Renal pelvis (tissue), 12 donors: ENCODE measurements at places on chromosomes 3 and 15.

GRCh38 chr3:150132101-150132749 is 161.5 kb upstream of the PFN2 start:
- DNase-seq, result no peak

DNA sequence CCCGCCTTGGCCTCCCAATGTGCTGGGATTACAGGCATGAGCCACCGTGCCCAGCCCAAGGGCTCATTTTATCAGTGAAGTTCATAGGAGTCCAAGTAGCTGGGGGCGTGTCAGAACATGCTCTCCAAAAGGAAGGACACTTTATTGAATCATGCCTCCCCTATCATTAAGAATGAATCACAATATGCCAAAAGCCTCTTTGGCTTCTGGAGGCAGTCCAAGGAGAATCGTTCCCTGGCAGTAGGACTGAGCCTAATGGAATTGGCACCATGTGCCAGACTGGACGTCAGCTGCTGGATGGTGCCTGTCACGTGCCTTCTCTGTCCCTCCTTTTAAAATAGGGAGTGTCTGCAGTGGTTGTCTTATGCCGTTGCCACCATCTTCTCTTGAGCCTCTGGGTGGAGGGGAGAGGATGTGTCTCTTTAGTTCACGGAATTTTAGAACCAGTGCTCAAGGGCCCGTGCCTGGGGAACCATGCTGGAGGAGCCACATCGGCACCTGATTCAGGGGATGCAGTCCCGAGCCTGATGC is 234.7 kb upstream of the LYSMD4 start:
- no peak for DNase-seq

- peak; percentile 53 for DNase-seq
Measured at GRCh38 chr3:129650256-129650872, 43.9 kb upstream of the PLXND1 start.

DNA sequence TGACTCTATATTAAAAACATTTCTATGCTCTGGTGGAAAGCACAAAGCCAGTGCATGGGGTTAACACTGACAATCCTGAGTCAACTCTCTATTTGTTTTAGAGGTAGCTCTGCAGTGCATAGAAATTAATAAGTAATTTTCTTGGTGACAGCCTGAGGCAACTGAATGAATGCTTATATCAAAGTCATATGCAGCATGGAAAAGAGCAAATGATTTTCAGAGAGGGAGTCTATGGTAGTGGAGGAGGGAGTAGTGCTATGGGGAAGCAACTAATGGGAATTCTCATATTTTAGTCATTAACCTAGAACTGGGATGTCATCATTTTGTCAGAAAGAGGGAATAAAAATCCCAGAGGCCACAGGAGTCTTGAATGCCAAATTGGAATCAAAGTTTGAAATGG is 99.1 kb downstream of the CLSTN2 start:
- no peak for DNase-seq

DNA sequence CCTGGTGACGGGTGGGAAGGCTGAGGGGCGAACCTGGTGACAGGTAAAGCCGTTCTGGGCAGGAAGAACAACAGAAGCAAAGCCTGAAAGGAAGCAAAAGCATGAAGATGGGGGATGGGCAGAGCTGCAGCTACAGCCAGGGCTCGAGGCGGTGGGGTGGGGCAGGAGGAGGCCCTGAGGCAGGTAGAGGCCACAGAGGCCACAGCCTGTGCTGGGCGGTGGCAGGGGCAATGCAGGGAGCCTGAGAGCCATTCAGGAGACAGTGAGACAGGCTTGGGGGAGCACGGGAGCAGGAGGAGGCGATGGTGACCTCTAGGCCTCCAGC is 8.2 kb downstream of the PCSK6 start:
- DNase-seq, result no peak

GRCh38 chr3:127544803-127545201 is 45.7 kb downstream of the TPRA1 start:
- no peak for DNase-seq

DNA sequence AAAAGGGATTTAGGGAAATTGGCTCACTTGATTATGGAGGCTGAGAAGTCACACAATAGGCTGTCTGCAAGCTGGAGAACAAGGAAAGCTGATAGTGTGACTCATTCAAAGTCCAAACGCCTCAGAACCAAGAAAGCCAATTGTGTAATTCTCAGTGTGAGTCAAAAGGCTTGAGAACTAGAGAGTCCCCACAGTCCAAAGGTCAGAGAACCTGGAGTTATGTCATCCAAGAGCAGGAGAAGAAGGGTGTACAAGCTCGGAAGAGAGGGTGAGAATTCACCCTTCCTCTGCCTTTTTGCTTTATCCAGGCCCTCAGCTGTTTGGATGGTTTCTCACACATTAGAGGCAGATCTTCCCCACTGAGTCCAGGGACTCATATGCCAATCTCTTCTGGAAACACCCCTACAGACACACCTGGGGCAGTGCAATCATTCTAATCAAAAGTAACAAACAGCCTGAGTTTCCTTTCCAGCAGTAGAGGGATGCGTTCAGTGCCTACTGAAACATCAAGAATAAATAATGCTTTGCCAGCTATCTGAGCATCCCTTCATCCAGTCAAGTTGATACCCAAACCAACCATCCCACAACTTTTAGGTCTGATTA is 271.5 kb downstream of the SATB1 start:
- no peak for DNase-seq

DNA sequence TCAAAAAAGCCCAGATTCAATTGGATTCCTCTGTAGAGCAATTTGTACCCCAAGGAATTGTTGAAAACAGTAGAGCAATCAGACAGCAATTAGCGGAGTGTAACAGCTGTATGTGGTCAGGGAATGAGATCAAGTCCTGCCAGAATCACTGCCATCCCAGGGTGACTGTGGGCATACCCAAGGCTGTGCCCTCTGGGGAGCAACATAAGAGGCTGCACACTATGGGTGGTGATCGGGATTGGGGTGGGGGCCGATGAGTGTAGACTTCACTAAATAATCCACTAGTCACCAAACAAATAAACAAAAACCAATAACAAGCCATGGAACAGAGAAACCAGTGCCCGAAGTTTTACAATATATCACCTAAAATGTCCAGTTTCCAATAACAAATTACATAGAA is 12.1 kb upstream of the ELP6 start:
- no peak for DNase-seq

DNA sequence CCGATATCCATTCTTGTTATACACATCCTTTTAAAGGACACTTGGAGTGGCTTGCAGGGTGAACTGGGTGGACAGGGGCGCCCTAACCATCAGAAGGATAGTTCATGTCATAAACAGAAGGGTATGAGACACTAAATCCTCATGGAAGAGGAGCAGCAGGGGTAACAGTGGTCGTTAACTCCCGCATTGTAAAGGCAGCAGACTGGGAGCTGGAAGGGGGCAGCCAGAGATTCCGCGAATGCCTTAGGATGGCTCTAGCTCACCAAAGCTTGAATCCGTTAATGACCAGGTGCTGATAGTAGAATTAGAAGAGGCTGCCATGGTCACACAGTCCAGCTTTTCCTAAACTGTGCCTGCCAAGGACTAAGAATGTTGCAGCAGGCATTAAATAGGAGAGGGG is 85.2 kb upstream of the ANKRD34C start:
- no peak for DNase-seq

DNA sequence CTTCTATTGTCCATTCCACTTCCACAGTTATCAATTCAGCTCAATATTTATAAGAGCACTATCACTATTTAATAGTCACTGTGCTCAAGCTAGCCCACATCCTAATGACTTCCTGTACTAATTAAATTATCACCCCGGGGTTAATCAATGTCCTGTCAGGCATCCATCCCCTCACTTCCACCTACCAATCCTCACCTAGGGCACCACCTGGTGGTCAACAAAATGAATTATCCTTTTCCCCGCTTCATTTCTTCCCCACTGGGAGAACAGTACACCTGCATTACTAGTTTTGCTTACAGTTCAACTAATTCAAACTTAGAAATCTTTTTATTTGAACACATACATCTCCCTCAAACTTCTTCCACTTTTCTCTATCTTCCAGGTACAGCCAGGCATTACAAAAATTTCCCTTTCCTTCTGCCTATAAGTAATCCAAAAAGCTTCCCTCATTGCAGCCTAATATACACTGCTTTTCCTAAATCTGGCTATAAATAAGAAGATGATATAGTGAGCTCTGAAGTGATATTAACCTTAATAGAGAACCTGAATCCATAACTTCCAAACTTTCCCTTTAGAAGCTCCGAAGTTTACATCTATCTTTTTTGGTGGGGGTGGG is 68.5 kb downstream of the TMCC1 start:
- DNase-seq, result peak; percentile 56

DNA sequence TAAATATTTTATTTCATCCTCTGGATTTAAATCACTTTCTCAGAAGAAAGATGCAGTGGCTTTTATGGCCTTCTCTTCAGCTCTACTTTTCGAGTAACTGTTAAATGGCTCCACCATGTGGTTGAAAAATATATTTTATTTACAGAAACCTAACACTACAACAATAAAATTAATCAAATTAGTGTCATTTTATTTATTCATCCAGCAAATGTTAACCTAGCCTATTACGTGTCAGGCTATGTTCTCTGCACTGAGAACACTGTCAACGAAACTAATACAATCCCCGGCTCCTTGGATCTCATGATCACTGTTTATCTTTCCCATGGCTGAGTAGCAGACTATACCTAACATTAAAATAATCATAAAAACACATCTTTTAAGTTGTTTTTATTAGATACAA is 148.0 kb upstream of the OSTN start:
- peak; percentile 8 for DNase-seq

- no peak for DNase-seq
Measured at GRCh38 chr3:145134738-145135137, 1026.2 kb downstream of the PLOD2 start.

- no peak for DNase-seq
Measured at GRCh38 chr3:172561897-172562640, 38.8 kb upstream of the TNFSF10 start.

DNA sequence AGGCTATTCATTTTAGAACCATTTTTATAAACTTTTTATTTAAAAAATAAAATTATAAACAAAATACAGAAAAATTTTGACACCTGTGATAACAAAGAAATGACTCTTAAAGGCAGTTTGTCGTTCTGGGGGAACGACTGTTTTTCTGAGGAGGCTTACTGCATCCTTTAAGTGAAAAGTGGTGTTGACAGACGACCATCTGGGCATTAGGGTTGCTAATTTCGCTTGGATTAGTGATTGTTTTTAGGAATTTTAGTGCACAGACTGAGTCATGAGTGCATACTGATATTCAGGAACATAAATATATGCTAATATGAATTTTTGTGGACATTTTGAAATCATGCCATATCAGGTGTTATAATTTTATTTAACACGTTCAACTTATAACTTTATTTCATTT is 28.5 kb downstream of the OSTN start:
- DNase-seq, result no peak

DNA sequence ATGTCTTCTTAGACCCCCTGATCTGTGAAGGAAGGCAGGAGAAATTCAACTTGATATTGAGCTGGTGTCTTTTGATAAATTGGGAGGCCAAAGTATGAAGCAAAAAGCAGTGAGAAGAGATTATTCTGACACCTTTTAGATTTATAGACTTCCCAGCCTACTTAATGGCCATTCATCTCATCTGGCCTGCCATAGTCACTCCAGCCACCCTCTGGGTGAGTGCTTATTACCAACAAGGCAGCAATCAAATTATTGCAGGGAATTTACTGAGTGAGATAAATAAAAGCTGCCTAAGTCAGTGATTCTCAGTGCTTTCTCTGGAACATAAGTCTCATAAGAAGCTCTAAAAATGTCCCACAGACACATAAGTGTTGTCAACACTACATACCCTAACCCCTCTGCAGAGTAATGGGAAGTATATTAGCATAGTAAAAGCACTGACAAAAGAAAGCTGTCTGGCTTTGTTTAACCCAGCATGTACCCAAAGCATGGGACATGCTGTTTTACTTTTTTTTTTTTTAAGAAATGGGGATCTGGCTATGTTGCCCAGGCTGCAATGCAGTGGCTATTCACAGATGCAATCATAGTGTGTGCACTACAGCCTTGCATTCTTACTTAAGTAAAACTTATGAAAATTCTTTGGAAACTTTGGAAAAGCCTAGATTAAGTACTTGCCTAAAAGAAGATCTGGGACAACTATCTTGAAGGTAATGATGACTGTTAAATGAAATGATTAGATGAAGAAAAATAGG is 725.3 kb downstream of the TUSC7 start:
- DNase-seq, result no peak

DNA sequence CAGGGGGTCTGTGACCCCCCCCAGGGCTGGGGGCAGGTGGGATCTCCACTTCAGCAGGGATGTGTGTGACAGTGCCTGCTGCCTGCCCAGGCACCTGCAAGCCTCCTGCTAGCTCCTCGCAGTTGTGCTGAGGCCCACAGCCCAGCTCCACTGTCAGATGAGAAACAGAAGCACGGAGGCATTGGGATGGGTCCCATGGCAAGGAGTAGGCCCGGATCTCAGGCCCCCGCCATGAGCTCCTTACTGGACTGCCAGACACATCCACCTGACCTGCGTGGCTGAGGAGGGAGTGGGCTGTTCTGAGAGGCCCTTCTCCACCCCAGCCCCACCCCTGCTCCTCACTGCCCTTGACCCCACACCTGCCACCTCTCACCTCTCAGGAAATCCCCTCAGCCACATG is 18.2 kb upstream of the SKOR1 start:
- no peak for DNase-seq

DNA sequence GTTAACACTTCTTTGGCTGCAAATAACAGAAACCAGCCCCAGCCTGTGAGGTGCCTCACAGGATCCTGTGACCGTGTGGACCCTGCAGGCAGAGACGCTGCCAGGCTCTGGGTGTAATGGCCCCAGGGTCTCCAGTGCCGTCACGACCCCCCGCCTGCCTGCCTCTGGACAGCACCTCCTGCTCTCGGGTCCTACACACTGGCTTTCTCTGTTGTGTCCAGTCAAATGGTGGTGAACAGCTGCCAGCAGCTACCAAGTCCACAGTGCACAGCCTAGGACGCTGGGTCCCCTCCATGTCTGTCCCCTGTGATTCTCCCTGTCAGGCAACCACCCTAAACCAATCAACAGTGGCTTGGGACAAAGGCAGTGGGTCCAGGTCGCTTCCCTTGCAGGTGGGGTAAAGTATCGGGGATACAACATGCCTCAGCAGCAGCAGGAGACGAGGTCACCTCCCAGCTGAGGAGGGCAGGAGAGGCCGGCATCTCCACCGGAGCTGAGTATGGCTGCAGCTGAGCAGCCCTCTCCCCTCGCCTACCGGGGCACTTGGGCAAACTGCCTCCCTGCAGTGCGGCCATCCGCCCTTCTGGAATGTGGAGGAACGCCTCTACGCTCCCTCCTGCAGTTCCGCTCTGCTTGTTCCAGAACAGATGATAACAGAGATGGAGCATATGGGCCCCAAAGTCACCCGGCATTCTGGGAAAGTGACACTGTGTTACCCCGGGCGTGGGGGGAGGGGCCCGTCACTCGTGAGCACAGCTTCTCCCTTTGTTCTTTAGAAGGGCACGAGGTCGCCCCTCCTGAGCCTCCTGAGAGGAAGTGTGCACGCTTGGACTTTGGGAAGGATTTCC is 21.1 kb upstream of the SKOR1 start:
- no peak for DNase-seq

GRCh38 chr15:94105760-94106159 is 125.6 kb upstream of the MCTP2 start:
- no peak for DNase-seq

GRCh38 chr15:90402767-90403166 is 14.7 kb downstream of the IQGAP1 start:
- DNase-seq, result no peak

GRCh38 chr3:13685721-13686120 is 136.8 kb downstream of the FBLN2 start:
- DNase-seq, result no peak

- no peak for DNase-seq
Measured at GRCh38 chr3:14150491-14151230, 25.8 kb downstream of the TMEM43 start.
